Uterus (tissue), 4 donors: ENCODE measurements at places on chromosomes 7 and 10. TPM values are rescaled to one million over a fixed set of nuclear protein-coding genes. Genes with fewer than 3 reads are reported as not detected.

The ZNF487 gene
- 22.8 TPM for total RNA-seq

The TMEM176B gene
- 34.1 TPM for total RNA-seq

The COL1A2 gene
- total RNA-seq = 287 TPM

The FOXP2 gene
- 59.3 TPM for total RNA-seq

DNA sequence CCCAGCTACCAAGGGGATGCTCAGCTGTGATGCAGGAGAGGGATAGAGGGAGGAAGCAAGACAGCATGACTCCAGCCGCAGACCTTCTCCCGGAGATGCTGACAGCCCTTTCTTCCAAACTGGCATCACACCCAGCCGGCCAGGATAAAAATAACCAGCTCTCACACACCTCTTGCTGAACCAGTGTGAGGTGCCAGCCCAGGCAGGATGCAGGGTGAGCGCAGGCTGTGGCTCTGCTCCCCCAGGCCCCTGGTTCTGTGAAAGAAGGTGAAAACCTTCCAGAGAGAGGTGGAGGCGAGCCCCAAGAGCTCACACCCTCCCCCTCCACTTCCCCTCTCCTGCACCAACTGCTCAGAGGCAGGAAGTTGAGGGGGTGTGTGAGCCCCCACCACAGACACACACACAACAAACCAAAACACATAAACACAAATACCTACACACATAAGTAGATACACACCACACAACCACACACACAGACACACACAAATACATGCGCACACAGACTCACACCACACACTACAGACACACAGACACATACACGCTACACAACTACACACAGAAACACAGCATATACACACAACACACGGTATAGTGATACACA is 4.0 kb downstream of the GPR15LG start:
- no peak for DNase-seq

- no peak for DNase-seq
Measured at GRCh38 chr10:115996031-115996430, 277.0 kb downstream of the GFRA1 start.

DNA sequence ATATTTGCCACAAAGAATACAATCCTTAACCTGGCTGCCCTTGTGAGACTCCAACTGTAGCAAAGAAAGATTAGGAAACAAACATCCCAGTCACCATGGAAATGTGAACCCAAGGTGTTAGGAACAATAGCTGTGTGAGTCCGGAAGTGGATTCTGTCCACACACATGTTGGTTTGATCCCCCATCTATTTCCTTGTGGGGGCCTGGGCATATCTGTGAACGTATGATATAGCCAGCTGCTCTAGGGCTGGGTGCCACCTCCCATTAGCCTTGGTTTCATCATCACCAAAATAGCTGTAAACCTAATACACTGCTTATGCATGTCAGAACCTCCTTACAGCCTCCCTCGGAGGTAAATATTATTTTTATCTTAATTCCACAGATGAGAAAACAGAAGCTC is 26.4 kb downstream of the GRK5 start:
- no peak for DNase-seq

DNA sequence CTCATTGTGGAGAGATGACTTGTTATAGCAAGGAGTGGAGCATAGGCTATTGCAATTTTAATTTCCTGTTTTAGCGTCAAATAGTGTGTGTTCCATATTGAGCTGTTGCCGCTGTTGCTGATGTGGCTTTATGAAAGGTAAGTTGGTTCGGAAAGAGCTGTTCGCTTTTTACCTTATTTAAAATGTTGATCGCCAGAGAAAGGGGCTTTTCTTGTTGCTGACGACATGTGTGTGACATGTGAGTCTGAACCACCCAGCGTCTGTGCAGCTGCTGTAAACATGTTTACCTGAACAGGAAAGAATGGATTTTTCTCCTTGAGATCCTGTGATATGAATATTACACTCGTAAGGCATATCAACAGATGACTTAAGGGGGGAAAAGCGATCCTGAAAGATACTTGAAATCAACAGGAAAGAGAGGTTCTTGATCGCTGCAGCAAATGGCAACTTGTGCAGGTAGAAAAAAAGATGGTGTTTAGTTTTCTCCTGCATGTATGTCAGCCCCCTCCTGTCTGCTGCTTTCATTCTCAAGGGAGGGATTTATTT is 2.5 kb downstream of the ZEB1 start:
- DNase-seq = no peak

GRCh38 chr7:84230491-84230890 is 35.9 kb upstream of the SEMA3A start:
- DNase-seq = no peak

GRCh38 chr10:114359953-114360345 is 44.4 kb downstream of the AFAP1L2 start:
- DNase-seq = no peak

GRCh38 chr7:128139406-128139805 is 101.7 kb upstream of the LEP start:
- no peak for DNase-seq
